Glomerular endothelial cell (primary cell): ENCODE measurements at places on chromosomes 6 and 20. TPM values are rescaled to one million over a fixed set of nuclear protein-coding genes. Genes with fewer than 3 reads are reported as not detected.

DNA sequence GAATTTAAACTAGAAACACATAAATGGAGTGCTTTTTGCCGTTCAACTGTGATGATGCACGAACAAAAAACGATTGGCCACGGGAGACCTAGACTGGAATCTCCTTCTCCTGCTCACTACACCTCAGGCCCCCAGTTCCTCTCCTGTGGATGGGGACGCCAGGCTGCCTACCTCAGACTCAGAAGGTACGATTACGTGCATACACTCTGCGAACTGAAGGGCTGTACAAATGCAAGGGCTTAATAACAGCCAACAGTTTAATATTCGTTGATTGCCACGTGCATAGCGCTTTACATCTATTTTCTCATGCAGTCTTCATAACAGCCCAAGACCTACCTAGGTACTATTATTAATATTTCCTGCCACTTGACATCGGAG is 495 bp upstream of the ARMC2 start:
- no peak for DNase-seq

DNA sequence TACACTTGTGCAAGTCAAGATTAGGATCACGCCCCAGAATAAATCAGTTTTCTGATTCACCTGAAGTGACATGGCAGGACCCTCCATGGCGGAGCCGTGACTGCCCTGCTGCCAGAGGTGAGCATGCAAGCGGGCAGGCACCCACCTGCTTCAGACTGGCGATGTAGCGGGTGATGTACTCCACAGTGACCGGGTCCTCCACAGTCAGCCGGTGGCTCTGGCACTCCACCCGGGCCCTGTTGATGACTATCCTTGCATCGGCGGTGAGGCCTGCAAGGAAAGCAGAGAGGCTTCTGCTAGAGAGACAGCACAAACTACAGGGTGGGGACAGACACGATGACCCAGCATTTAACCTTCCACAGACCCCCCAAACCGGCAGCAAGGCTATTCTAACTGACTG is 3.6 kb downstream of the PSMA7 start:
- no peak for DNase-seq

DNA sequence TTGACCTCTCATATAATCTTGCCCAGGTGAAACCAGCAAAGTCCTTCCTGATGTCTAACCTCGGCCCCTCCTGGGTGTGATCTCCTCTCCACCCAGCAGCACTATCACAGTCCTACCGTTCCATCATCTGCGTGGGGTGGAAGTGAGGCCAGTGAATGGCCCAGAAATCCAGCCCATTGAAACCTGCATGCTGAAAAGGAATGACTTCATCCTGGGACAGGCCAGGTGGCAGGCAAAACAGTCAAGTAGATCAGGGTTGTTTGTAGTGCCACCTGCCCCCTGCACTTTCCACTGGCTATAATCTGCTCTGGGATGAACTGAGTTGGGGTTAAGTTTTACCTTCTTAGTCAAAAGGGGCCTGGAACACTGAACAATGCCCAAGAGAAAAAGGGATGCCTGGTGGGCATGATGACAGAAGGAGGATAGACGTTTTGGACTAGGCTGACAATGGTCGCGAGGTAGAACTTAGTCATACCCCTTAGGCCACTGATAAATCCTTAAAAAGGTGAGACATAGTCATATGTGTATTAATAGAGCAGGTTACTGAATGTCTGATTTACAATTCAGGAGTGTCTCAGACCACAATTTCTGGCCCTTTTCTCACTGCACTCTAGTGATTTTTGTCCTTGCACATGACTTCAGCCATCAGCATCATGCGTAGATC is 8.1 kb upstream of the HSP90AB1 start:
- DNase-seq = no peak

- DNase-seq = no peak
Measured at GRCh38 chr6:68737061-68737460, 102.0 kb downstream of the ADGRB3 start.

DNA sequence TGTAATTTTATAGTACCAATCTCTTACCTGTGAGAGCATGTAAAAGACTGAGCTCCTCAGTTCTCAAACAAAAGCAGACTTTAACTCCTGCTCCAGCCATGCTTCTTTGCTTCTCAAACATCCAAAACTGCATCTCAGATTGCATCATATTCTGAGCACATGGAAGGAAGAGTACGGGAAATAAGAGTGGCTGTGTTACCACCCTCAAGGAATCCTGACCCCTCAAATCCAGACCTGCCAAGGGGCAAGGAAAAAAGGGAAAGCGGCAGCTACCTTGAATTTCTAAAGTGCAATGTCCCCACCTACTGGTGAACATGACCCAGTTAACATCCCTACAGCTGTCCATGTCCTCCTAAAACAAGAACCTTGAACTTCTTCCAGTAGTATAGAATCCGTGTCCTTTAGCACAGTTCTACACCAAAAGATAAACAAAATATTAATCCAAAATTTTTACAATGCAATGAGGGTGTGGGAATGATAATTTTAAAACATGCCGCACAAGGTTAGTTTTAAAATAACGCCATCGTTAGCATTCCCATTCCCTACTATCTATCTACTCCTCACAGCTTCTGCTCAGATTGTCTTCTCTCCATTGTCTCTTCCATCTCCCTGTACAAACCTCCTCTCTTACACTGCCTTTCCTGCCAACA is 34.1 kb upstream of the HLA-DQB1 start:
- peak; percentile 41 for DNase-seq

GRCh38 chr6:52603000-52603795 is 26.3 kb upstream of the TRAM2 start:
- DNase-seq = peak; percentile 62

GRCh38 chr6:163825033-163825432 is 410.5 kb downstream of the QKI start:
- no peak for DNase-seq

DNA sequence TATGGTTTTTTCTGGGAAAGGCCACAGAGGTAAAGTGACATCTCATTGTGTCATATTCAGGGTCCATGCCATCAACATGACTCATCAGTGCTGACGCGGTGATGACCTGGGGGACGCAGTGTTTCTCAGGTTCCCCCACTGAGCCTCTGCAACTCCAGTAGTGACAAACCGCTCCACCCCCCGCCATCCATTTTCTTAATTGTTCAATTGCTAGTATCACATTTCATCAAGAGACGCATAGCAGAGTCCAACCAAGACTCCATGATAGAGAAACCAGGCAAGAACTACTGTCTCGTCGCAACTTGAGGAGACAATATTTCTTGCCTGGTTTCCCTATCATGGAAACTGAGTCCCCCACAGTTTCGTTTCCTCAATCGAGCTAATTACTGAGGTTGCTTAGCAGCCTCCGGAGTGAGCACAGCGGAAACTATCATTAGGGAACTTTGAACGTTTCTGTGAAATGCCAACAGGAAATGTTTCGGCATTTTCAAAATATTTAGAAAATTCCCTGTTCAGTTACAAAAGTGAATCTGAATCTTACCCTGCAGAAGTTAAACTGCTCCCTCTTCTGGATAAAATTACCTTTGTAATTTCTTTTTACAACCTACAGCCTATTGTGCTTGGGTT is 12.2 kb upstream of the SERPINB1 start:
- peak; percentile 80 for DNase-seq

DNA sequence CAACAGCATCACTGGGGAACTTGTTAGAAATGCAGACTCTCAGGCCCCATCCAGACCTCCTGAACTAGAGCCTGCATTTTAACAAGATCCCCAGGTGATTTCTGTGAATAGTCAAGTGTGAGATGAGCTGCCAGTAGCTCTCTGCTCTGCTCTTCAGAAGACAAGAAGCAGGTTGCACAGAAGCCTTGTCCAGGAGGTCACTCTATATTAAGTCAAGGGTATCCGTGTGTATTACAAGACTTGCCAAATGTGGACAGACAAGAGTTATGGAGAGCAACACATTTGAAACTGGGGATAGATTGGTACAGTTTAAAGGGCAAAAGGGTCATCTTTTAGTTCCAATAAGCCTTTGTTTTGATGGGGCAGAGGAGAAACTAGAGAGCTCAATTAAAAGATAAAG is 23.2 kb upstream of the RIN2 start:
- no peak for DNase-seq

DNA sequence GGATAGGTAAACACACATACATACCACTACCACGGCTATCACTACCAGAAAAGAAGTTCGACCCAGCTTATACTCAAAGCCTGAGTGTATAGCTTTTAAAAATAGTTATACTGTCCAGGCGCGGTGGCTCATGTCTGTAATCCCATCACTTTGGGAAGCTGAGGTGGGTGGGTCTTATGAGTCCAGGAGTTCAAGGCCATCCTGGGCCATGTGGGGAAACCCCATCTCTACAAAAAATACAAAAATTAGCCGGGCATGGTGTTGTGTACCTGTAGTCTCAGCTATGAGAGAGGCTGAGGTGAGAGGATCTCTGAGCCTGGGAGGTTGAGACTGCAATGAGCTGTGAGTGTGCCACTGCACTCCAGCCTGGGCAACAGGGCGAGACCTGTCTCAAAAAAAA is 32.9 kb downstream of the NKX2-4 start:
- DNase-seq = no peak

DNA sequence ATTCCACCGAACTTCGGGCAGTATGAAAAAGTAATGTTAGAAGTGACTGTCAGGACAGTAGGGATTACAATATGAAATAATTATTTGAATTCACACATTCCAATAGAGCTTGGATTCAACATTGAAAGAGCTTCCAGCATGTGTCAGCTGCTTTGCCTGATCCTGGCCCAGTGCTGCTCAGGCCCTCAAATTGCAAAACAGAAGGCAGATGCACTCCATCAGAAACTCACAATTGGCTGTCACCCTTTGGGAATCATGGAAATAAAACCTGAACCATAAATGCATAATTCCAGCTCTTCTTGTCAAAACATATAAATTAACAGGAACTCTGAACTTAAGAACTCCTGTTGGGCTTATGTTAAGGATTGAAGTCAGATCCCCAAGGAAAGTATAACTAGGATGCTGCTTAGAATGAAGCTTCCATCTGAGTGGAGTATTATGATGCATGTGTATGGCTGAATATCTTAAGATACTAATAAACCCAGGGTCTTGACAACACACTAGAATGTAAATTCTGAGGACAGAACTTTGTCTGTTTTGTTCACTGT is 1.8 kb upstream of the NDUFAF4 start:
- no peak for DNase-seq

GRCh38 chr6:168526841-168527281 is 85.9 kb downstream of the SMOC2 start:
- no peak for DNase-seq

Gene QRSL1
- 7.3 and 8.2 TPM in 2 replicates for total RNA-seq

Gene IMPG1
- not detected in 2 replicates for total RNA-seq

Gene BACH2
- total RNA-seq = 0.87 and 1.2 TPM in 2 replicates

Gene VGLL2
- not detected in 2 replicates for total RNA-seq

Gene HLA-DOB
- 0.29 and 1.2 TPM in 2 replicates for total RNA-seq

Gene SLC35D3
- not detected in 2 replicates for total RNA-seq

Gene PRDM13
- not detected in 2 replicates for total RNA-seq
